ENCODE measurements at places on chromosomes 16 and 17.

- H3K27me3 ChIP-seq, result no peaks in the 10 kb centered on the region
- DNase-seq, result no peak
- H3K4me3 ChIP-seq, result no peak overlapping the region
- H3K27ac ChIP-seq, result no peak overlapping the region
- H3K4me1 ChIP-seq, result peaks cover 18% of the 10 kb centered on the region
These were observed 44.2 kb upstream of the DNAJA2 start for GRCh38 chr16:47017636-47018035.

GRCh38 chr17:8397636-8398035 is at the start of gene RNF222:
TSS of gene RNF222 (minus strand) at chr17:8397827. CDS start at chr17:8393461, 4,366 bp downstream.
- peaks cover 42% of the 10 kb centered on the region for H3K27me3 ChIP-seq
- peak within 1 kb of the TSS; percentile 42 for H3K27ac ChIP-seq
- peaks cover 3% of the 10 kb centered on the region for H3K36me3 ChIP-seq

DNA sequence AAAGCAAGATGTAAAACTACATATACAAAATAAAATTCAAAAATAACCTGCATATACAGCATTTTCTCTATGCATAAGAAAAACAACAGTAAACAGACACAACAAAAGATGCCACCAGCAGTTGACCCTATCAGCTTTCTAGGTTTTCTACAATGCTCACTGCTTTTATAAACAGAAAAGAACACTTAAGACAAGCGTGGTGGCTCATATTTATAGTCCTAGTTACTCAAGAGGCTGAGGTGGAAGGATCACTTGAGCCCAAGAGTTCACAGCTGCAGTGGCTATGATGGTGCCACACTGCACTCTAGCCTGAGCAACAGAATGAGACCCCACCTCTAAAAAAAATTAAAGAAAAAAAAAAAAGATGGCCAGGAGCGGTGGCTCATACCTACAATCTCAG is 46.5 kb upstream of the ATP2A3 start:
- H3K27ac ChIP-seq, result no peak overlapping the region
- no peaks in the 10 kb centered on the region for H3K4me1 ChIP-seq
- H3K27me3 ChIP-seq, result no peaks in the 10 kb centered on the region
- H3K4me3 ChIP-seq, result no peak overlapping the region
- DNase-seq, result no peak

- peaks cover 2% of the 10 kb centered on the region for H3K36me3 ChIP-seq
- no peak for DNase-seq
- no peak overlapping the region for H3K4me3 ChIP-seq
- no peaks in the 10 kb centered on the region for H3K4me1 ChIP-seq
- H3K27me3 ChIP-seq, result peaks cover 22% of the 10 kb centered on the region
These were observed 5.4 kb upstream of the GPR139 start for GRCh38 chr16:20079106-20079505.

DNA sequence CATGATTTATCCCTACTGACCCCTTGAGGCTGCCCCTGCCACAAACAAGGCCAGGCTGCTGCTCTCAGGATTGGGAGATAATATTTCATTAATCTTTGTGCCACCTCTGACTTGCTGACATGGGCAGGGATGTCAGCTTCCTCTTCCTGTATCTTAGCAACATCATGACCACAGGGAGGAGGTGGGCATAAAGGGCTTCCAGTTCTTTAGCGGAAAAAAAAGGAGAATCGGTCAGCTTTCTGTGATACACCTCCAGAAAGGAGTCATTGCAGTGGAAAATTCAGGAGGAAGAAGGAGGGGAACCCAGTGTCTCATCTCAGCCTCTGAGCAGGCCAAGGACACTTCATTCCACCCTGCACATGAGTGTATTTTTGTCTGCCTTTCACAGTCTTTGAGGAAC is 206.8 kb upstream of the SDK2 start:
- H3K4me3 ChIP-seq, result no peak overlapping the region
- no peaks in the 10 kb centered on the region for H3K4me1 ChIP-seq
- no peaks in the 10 kb centered on the region for H3K36me3 ChIP-seq
- peaks cover 39% of the 10 kb centered on the region for H3K27me3 ChIP-seq

DNA sequence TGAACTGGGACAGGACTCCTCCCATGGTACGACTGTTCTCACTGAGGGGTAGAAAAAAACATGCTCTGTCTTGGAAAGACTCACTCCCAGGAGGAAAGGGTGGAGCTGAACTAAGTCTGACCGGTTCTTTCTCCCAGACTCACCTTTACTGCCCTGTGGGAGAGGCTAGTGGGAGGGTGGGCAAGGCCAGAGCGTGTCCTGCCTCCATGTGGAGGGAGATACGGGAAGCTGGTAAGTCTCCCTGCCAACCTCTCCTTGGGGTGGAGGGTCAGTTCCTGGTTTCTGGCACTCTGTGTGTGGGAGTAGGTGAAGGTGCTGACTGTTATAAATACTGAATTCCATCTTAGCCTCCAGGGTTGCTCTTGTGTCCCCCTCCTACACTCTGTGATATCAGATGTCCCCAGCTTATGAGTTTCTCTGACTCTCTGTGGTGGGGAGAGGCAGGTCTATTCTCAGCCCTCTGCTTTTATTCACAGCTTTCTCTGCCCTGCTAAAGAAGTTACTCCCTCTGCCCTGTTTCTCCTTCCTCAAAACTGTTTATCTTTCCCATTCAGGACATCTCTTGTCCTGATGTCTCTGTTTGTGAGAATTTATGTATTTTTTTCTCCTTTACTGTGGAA is 26.9 kb upstream of the FAM20A start:
- DNase-seq, result no peak
- no peak overlapping the region for H3K4me3 ChIP-seq
- peaks cover 26% of the 10 kb centered on the region for H3K27me3 ChIP-seq
- no peak overlapping the region for H3K27ac ChIP-seq
- no peaks in the 10 kb centered on the region for H3K36me3 ChIP-seq
- no peaks in the 10 kb centered on the region for H3K4me1 ChIP-seq

DNA sequence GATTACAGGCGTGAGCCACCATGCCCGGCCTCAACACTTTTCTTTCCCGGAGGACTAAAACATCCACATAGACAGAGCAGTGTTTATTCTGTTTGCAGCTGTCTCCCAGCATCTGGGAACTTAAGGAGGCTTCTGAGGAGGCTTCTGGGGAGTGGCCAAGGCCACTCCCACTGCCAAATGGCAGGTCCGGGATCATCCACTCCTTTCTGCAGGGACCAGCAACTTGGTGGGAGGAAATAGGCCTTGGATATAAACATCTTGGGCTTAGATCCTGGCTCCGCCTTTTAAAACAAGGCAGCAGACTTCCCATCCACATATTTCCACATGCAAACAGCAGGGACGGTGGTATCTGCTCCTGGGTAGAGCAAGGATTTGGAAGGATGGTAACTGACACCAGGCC is 14.1 kb upstream of the SPATA32 start:
- no peak overlapping the region for H3K27ac ChIP-seq
- H3K4me1 ChIP-seq, result peaks cover 9% of the 10 kb centered on the region
- H3K36me3 ChIP-seq, result peaks cover 28% of the 10 kb centered on the region
- no peaks in the 10 kb centered on the region for H3K27me3 ChIP-seq
- no peak for DNase-seq

DNA sequence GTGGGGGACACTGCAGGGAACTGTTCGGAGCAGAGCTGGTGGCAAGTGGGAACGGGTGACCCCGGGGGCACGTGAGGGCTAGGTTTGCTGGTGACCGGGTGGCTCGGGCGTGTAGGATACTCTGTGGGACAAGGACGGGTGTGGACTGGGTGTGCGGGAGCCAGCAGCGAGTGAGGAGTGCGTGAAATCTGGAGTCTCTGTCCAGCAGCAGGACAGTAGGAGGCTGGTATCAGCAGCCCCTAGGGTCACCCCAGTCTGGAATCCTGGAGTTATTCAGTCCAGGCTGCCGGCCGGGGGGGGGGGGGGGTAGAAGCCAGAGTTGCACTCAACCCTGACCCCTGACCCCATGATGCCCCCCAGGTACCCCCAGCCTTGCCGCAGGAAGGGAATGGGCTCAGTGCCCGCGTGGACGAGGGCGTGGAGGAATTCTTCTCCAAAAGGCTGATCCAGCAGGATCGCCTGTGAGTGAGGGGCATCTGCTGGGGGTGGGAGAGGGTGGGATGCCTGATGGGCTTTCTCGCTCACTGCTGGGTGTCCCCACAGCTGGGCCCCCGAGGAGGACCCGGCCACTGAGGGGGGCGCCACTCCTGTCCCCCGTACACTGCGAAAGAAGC is 6.2 kb downstream of the ACD start:
- no peak overlapping the region for H3K4me3 ChIP-seq
- H3K36me3 ChIP-seq, result peaks cover 25% of the 10 kb centered on the region
- no peak for DNase-seq
- peaks cover 27% of the 10 kb centered on the region for H3K4me1 ChIP-seq

- no peak for DNase-seq
- H3K27ac ChIP-seq, result no peak overlapping the region
- H3K27me3 ChIP-seq, result peaks cover 39% of the 10 kb centered on the region
- H3K4me1 ChIP-seq, result peaks cover 50% of the 10 kb centered on the region
- peak overlapping the region; percentile 57 for H3K4me3 ChIP-seq
These were observed 1.9 kb downstream of the PLEKHH3 start for GRCh38 chr17:42674755-42675347.

- H3K4me1 ChIP-seq, result no peaks in the 10 kb centered on the region
- DNase-seq, result no peak
- H3K36me3 ChIP-seq, result no peaks in the 10 kb centered on the region
- H3K27me3 ChIP-seq, result no peaks in the 10 kb centered on the region
These were observed 18.2 kb upstream of the NOS2 start for GRCh38 chr17:27818401-27819105.

DNA sequence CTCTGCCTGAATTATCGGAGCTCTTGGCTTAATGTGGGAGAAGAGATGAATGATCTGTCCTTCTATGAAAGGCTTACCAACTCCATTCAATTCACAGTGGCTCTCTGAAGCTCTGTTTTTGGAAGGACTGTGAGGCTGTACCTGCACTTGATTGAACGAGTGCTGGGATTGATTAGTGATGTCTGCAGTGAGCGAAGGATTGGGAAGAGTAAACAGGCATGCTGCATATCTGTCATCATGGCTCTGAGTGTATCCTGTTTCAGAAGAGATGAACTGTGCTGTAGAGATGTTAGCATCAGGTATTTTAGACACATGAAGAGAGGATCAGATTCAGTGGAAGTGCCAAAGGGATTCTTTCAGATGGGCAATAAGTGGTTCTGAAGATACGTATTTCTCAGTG is 564.0 kb downstream of the MAF start:
- DNase-seq, result no peak
- no peak overlapping the region for H3K4me3 ChIP-seq
- H3K36me3 ChIP-seq, result no peaks in the 10 kb centered on the region
- H3K27me3 ChIP-seq, result no peaks in the 10 kb centered on the region
- H3K27ac ChIP-seq, result no peak overlapping the region

GRCh38 chr17:51947160-51947735 is 211.3 kb downstream of the CA10 start:
- no peaks in the 10 kb centered on the region for H3K4me1 ChIP-seq
- H3K36me3 ChIP-seq, result no peaks in the 10 kb centered on the region
- no peaks in the 10 kb centered on the region for H3K27me3 ChIP-seq
- no peak overlapping the region for H3K27ac ChIP-seq

- no peak overlapping the region for H3K27ac ChIP-seq
- H3K36me3 ChIP-seq, result peaks cover 59% of the 10 kb centered on the region
- no peaks in the 10 kb centered on the region for H3K4me1 ChIP-seq
- DNase-seq, result no peak
- H3K27me3 ChIP-seq, result no peaks in the 10 kb centered on the region
These were observed 12.8 kb upstream of the SLC38A8 start for GRCh38 chr16:84055366-84055765.

- no peak overlapping the region for H3K4me3 ChIP-seq
- no peaks in the 10 kb centered on the region for H3K27me3 ChIP-seq
- no peak for DNase-seq
- peak overlapping the region; percentile 56 for H3K27ac ChIP-seq
- peaks cover 10% of the 10 kb centered on the region for H3K36me3 ChIP-seq
- H3K4me1 ChIP-seq, result peaks cover 33% of the 10 kb centered on the region
These were observed 25.9 kb upstream of the FAAP100 start for GRCh38 chr17:81578038-81578441.

- no peak overlapping the region for H3K4me3 ChIP-seq
- H3K27ac ChIP-seq, result no peak overlapping the region
- DNase-seq, result no peak
- H3K27me3 ChIP-seq, result no peaks in the 10 kb centered on the region
- peaks cover 23% of the 10 kb centered on the region for H3K36me3 ChIP-seq
- H3K4me1 ChIP-seq, result peaks cover 20% of the 10 kb centered on the region
These were observed 12.4 kb downstream of the CSF3 start for GRCh38 chr17:40027614-40028012.

- DNase-seq, result no peak
- peaks cover 12% of the 10 kb centered on the region for H3K4me1 ChIP-seq
- no peak overlapping the region for H3K4me3 ChIP-seq
These were observed 9.9 kb downstream of the PSME3IP1 start for GRCh38 chr16:57175896-57176295.

- H3K27ac ChIP-seq, result peak overlapping the region; percentile 96
- peak overlapping the region; percentile 77 for H3K4me3 ChIP-seq
- H3K36me3 ChIP-seq, result peaks cover 29% of the 10 kb centered on the region
- no peaks in the 10 kb centered on the region for H3K27me3 ChIP-seq
- H3K4me1 ChIP-seq, result peaks cover 91% of the 10 kb centered on the region
These were observed 334.5 kb downstream of the SEC14L1 start for GRCh38 chr17:77475016-77475976.

DNA sequence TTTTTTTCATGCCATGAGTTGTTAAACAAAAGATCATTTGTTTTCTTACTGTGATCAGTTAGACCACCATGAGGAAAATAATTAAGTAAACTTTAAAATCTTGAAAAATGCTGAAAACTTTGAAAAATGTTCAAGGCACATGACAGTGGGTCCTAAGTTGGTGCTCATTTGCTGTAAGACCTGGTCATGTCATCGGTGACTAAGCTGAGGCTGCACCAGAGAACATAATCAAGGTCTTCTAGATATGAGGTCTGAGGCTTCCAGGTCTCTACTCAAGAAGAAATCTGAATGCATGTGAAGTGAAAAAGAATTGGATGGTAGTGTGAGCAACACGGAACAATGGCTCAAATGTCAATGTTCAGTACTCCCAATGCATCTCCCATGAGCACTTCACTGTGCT is 87.6 kb downstream of the CFDP1 start:
- DNase-seq, result no peak
- no peaks in the 10 kb centered on the region for H3K4me1 ChIP-seq
- H3K27ac ChIP-seq, result no peak overlapping the region
- no peak overlapping the region for H3K4me3 ChIP-seq
- H3K27me3 ChIP-seq, result no peaks in the 10 kb centered on the region

- no peaks in the 10 kb centered on the region for H3K4me1 ChIP-seq
- H3K27ac ChIP-seq, result no peak overlapping the region
These were observed 5.0 kb downstream of the EVPLL start for GRCh38 chr17:18382441-18383078.

- no peak overlapping the region for H3K27ac ChIP-seq
- H3K4me3 ChIP-seq, result no peak overlapping the region
- DNase-seq, result no peak
These were observed 34.5 kb downstream of the COX10 start for GRCh38 chr17:14103836-14104235.

- H3K36me3 ChIP-seq, result peaks cover 12% of the 10 kb centered on the region
- H3K4me1 ChIP-seq, result peaks cover 18% of the 10 kb centered on the region
- no peaks in the 10 kb centered on the region for H3K27me3 ChIP-seq
- H3K4me3 ChIP-seq, result no peak overlapping the region
- H3K27ac ChIP-seq, result no peak overlapping the region
- DNase-seq, result no peak
These were observed 143.3 kb downstream of the PARN start for GRCh38 chr16:14486520-14487303.
